ENCODE measurements at places on chromosomes 5 and 9.

GRCh38 chr5:133252133-133252480 lies 200.3 kb downstream of the HSPA4 start:
- DNase-seq, result no peak

GRCh38 chr5:59598547-59598874 lies 295.0 kb downstream of the PDE4D start:
- DNase-seq, result no peak

- DNase-seq, result no peak
Measured at GRCh38 chr9:32431196-32431595, 46.8 kb downstream of the ACO1 start.

DNA sequence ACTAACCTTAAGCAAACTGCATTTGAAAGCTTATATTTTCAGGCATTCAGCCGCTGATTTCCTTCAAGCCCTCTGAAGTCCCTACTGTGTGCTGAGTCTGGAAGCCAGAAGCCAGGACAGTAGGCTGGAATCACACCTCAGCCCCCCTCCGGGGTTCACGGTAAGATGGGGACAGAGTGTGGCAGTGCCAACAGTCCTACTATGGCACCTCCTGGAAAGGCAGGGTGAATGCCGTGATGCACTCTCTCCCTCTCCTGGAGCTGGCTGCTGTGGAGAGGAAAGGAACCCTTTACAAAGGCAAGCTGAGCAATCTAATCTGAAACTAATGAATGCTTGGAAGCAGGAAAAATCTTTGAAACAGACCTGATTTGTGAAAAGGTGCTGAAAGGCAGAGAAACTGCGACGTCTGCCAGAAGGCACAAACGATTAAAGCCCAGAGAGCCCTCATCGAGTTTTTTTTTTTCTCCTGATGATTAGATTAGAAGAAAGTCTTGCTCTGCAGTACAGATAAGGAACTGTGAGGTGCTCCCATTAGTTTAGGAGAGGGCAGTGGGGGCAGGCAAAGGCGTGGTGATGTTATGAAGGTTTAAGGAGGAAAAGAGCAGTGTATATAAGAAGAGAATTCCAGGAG lies 21.0 kb downstream of the ANKH start:
- no peak for DNase-seq

All from omental fat pad (tissue), 4 donors.